ENCODE measurements at places on chromosomes 2 and 18.

DNA sequence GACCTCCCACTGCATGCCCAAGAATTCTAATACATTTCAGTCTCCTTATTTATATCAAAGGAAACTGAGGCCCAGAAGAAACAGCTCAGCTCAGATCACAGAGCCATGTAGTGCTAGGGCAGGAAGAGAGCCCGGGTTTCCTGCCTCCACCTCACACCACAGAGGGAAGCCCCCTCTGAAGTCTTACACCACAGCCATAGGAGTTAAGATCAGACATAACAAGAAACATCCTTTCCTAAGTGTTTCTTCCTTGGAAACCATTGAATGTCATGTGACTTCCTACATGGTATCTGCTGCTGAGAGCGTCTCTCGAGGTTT lies 102.1 kb downstream of the MTCL1 start:
- DNase-seq = no peak

DNA sequence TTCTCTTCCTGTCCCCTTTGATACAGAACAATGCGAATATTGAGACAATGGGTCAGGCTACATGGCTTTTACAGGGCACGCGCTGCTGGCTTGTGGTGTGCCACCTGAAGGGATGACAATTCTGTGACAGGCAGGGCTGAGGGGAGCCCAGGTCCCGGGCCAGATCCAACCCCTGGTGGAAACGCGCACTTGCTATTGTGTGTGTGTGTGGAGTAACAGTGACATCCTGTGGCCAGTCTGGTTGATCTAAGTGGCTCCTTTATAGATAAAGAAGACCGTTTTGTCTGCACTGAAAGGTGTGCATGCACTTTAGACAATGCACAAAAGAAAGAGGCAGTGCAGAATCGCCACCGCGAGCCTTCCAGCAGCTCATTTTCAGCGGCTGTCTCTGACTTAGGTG lies 273.6 kb downstream of the HRH4 start:
- peak; percentile 1 for DNase-seq

- no peak for DNase-seq
Observed at GRCh38 chr2:61268249-61268648, 106.3 kb downstream of the C2orf74 start.

GRCh38 chr2:78586316-78586715 lies 439.2 kb upstream of the REG3G start:
- no peak for DNase-seq

DNA sequence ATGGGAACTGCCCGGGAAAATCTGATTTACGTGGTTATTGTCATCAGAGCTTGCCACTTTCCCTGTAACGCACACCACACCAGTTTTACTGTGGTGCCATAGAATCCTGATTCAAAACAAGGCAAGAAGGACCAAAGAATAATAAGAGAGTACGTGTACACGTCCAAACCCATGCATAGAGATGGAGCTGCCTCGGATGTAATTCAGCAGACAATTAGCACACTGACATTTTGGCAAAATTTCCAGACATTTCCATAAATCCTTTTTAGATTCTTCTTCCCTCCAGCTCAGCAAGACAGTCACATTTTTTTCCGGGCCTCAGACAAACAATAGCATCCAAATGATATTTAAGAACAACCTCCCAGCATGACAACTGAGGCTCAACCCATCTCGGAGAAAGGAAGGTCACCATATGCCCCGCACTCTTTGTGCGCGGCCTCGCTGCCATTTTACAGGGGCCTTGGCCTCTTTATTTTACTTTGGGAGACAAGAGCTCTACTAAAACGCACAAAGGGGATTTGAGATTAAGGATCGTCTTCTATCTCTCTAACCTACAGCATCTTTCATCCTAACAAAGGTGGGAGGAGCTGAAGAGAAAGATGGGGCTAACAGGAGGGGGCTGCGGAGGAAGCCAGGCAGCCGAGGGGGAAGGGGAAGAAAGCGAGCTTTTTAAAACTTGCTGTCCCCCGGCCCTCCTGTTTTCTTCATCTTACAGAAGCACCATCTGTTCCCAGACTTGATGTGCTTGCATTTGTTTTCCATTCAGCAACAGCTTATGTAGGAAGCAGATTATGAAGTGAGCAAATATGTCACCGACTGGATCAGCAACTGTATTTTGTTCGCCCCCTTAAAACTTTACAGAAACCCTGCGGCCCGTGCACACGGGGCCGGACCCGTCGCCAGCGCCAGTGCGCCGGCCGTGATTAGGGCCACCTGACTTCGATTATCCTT lies 61.0 kb downstream of the CDCA7 start:
- peak; percentile 13 for DNase-seq

- no peak for DNase-seq
Observed at GRCh38 chr2:207181526-207182274, 16.0 kb upstream of the KLF7 start.

- no peak for DNase-seq
Observed at GRCh38 chr2:75637568-75637967, 9.0 kb upstream of the MRPL19 start.

DNA sequence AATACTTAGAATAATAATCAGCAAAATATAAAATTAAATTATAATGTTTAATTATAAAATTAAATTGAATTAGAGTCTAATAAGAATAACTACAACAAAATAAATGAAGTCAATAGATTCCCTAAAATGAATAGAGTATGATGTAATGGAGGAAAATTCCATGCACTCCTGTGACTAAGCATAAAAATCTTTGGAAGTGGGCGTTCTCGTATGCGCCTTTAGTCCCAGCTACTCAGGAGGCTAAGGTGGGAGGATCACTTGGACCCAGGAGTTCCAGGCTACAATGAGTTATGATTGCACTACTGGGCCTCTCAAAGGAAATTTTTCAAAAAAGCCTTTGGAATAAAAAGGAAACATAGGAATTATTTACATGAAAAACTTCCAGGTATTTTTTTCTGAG lies 955.4 kb upstream of the POU3F3 start:
- no peak for DNase-seq

DNA sequence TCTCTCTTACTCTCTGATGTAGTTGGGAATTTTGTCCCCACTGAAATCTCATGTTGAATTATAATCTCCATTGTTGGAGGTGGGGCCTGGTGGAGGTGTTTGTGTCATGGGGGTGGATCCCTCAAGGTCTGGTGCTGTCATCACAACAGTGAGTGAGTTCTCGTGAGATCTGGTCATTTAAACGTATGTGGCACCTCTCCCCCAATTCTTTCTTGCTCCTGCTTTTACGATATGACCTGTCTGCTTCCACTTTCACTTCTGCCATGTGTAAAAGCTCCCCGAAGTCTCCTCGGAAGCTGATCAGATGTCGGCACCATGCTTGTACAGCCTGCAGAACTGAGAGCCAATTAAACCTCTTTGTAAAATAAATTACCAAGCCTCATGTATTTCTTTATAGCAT lies 337.8 kb upstream of the CDH2 start:
- no peak for DNase-seq

DNA sequence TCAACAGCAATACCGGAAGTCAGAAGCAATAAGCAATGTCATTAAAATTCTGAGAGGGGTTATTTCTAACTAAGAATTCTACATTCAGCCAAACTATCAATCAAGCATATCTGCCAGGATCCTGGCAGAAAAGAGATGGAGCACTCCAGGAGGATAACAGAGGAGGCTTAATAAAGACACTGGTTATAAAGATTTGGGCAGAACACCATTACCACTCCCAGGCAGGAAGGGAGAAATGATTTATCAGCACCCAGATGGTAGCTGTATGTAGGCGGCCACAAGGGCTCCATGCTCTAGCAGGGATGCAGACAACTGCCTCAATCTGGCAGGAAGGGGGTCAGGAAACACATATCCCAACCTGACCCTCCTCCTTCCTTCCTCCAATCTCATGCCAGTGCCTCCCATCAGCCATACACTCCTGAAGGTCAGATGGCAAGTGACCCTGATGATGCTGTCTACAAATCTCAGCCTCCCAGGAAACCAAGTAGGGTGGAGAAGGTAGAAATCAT lies 20.5 kb upstream of the TNFAIP6 start:
- DNase-seq = no peak

GRCh38 chr2:27735263-27735904 lies 36.1 kb upstream of the MRPL33 start:
- peak; percentile 66 for DNase-seq

- DNase-seq = peak; percentile 63
Observed at GRCh38 chr2:102558463-102558862, 60.9 kb upstream of the SLC9A2 start.

GRCh38 chr2:69380072-69380917 lies 6.7 kb downstream of the GFPT1 start:
- no peak for DNase-seq

- DNase-seq = no peak
Observed at GRCh38 chr2:20212871-20213503, 11.9 kb downstream of the SDC1 start.
